ENCODE measurements at places on chromosomes 4 and X.

GRCh38 chr4:7187691-7188090, 4.6 kb upstream of the SORCS2 start:
- no peaks in the 10 kb centered on the region for H3K4me1 ChIP-seq
- DNase-seq = no peak
- H3K27ac ChIP-seq = no peak overlapping the region
- H3K4me3 ChIP-seq = no peak overlapping the region
- no peaks in the 10 kb centered on the region for H3K36me3 ChIP-seq
- no peaks in the 10 kb centered on the region for H3K27me3 ChIP-seq

- H3K27me3 ChIP-seq = no peaks in the 10 kb centered on the region
- DNase-seq = no peak
- H3K4me3 ChIP-seq = no peak overlapping the region
These were observed 157.2 kb upstream of the EMCN start for GRCh38 chr4:100674976-100675375.

DNA sequence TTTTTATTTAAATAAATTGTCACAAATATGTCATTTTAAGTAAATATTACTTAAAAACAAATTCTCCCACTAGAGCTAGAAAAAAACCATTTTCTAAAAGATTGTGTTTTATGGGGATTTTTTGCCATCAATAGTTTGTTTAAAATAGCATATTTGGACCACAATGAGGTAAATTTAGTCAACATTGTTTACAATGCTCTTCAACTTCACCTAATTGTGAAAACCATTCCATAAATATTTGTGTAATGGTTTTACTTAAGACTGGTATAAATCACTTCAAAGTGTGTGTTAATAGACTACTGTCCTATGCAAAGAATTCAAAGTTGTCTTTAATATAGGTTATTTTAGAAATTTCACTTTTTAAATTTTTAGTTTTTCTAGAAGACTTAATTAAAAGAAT, 1004.2 kb downstream of the PCDH18 start:
- no peak for DNase-seq
- H3K36me3 ChIP-seq = no peaks in the 10 kb centered on the region
- H3K4me1 ChIP-seq = no peaks in the 10 kb centered on the region
- no peak overlapping the region for H3K27ac ChIP-seq

DNA sequence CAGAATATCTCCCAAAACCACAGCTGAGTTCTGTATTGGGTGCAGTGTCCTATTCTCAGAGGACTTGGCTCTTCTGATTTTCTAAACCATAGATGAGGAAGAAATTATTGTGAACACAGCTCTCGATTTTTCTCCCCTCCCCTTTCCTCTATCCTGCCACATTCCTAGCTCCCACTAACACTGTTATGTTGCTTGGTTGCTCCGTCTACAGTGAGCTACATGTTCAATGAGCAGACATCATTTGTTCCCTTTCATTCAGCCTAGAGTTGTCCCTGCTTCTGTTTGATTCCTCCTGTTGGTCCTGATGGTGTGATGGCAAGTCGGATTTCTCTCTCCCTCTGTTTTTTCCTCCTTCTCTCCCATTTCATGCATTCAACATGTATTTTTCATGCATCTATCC, 65.9 kb downstream of the DIPK2B start:
- DNase-seq = no peak
- H3K4me3 ChIP-seq = no peak overlapping the region
- no peak overlapping the region for H3K27ac ChIP-seq
- no peaks in the 10 kb centered on the region for H3K36me3 ChIP-seq

GRCh38 chr4:144614850-144615585, 30.9 kb upstream of the HHIP start:
- H3K4me1 ChIP-seq = no peaks in the 10 kb centered on the region
- DNase-seq = no peak
- H3K27ac ChIP-seq = no peak overlapping the region
- no peaks in the 10 kb centered on the region for H3K27me3 ChIP-seq

GRCh38 chrX:53678667-53679066, 7.9 kb downstream of the HUWE1 start:
- H3K4me1 ChIP-seq = no peaks in the 10 kb centered on the region
- no peak overlapping the region for H3K4me3 ChIP-seq
- H3K36me3 ChIP-seq = peaks cover 1% of the 10 kb centered on the region
- H3K27ac ChIP-seq = no peak overlapping the region

DNA sequence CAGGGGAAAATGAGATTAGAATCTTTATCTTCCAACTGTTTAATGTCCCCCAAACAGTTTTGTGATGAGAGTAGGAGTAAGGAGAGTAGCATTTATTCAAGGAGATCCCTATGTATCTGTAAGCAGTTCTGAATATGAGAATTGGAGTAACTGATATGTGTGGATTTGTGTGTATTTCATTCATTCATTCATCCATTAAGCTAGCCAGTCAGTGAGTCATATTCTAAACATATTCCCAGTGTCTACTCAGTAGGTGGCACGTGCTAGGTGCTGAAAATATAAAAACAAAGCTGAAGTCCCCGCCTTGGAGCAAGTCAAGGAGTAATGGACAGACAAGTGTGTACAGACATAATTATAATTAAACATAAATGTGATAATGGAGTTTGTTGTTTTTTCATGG, 12.4 kb upstream of the STX18 start:
- no peak overlapping the region for H3K4me3 ChIP-seq
- H3K36me3 ChIP-seq = no peaks in the 10 kb centered on the region
- H3K4me1 ChIP-seq = peaks cover 4% of the 10 kb centered on the region
- no peak overlapping the region for H3K27ac ChIP-seq

DNA sequence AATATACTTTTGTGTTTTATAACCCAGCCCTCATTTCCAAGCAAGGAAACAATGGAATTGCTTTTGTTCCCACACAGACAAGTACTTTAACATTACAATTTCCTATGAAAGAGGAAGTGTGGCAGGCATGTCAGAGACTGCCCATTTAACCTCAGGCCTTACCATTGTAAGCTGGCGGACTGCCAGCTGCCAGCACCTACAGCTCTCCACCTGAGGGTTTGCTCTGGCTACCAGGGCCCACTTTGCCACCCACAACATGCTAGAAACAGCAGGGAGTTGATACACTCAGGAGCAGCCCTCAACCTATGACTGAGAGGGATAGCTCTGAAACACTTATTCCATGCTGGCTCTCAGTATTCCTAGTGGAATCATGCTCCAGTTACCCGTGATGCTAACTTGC, 152.3 kb upstream of the PRDX4 start:
- no peaks in the 10 kb centered on the region for H3K4me1 ChIP-seq
- no peaks in the 10 kb centered on the region for H3K27me3 ChIP-seq
- no peaks in the 10 kb centered on the region for H3K36me3 ChIP-seq
- DNase-seq = no peak

GRCh38 chr4:46993075-46994006, at the start of gene GABRA4:
Gene GABRA4, minus strand, starts transcription at chr4:46993581. Its CDS starts 157 bp downstream, at chr4:46993424.
- H3K4me1 ChIP-seq = no peaks in the 10 kb centered on the region
- H3K27me3 ChIP-seq = peaks cover 36% of the 10 kb centered on the region
- peak; percentile 27 for DNase-seq
- H3K36me3 ChIP-seq = no peaks in the 10 kb centered on the region
- peak within 1 kb of the TSS; percentile 15 for H3K4me3 ChIP-seq

GRCh38 chr4:7781366-7781765, 158.3 kb downstream of the AFAP1 start:
- no peaks in the 10 kb centered on the region for H3K27me3 ChIP-seq
- DNase-seq = no peak
- no peak overlapping the region for H3K4me3 ChIP-seq
- no peak overlapping the region for H3K27ac ChIP-seq
- H3K4me1 ChIP-seq = no peaks in the 10 kb centered on the region
- H3K36me3 ChIP-seq = peaks cover 7% of the 10 kb centered on the region

DNA sequence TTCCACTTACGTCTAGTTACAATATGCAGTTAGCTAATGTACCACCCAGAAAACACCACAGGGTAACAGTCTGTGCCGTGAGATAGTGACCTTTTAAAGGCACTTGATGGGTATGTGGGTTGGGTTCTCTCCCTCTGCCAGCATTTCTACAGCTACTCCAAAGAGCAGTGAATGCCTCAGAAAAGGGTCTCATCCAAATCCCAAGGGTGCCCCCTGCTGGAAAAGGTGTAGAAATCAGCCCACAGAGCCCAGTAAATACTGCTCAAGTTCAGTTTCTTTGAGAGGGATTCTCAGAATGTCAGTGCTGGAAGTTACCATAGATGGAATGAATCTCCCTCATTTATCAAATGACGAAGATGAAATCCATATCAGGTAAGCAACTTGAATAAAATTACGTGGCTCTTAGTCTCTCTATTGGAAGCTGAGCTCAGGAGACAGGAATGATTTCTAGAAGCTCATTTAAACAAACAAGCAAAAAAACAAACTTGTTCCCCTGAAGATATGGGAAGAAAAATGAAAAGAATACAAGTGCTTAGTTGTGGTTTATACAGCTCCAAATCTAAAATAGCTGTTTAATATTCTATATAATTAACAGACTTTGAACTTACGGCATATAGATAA, 9.5 kb downstream of the RNF175 start:
- no peak overlapping the region for H3K27ac ChIP-seq
- no peaks in the 10 kb centered on the region for H3K27me3 ChIP-seq
- H3K36me3 ChIP-seq = no peaks in the 10 kb centered on the region
- H3K4me1 ChIP-seq = no peaks in the 10 kb centered on the region
- no peak overlapping the region for H3K4me3 ChIP-seq

DNA sequence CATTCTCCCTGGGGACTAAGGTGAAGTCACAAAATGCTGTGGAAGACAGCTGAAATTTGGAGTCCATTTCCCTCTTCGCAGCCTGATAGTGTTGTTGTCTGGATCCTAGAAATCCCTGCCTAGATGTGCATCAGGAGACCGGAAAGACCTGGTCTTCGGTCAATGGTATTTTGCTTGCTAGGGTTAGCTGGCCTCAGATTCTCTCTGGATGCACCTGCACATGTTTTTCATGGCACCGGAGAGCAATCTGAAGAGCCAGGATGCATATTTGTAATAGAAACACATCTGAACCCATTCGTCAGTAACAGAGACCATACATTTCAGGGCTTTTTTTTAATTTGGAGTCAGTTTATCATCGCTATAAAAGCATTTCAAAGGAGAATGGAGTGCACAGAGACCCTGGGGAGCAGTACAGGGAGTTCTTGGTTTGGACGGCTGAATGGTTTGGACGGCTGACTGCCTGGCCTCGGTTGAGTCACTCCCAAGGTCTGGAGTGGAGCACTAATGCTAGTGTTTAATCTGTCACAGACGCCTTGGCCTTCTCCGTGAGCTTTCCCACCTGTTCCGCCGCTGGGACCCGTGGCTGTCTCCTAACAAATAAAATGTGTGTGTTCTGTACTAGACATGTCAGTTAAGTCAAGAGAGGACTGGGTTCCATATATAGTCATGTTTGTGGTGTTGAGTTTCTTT, 7.5 kb upstream of the PDLIM3 start:
- H3K27me3 ChIP-seq = no peaks in the 10 kb centered on the region
- no peak for DNase-seq
- H3K27ac ChIP-seq = no peak overlapping the region
- H3K4me3 ChIP-seq = no peak overlapping the region
- H3K36me3 ChIP-seq = no peaks in the 10 kb centered on the region

Data from mesendoderm (in vitro differentiated cells).